ENCODE measurements at places on chromosomes 12 and 14.

GRCh38 chr12:86729739-86730138 is 473.5 kb upstream of the MGAT4C start:
- no peak for DNase-seq

DNA sequence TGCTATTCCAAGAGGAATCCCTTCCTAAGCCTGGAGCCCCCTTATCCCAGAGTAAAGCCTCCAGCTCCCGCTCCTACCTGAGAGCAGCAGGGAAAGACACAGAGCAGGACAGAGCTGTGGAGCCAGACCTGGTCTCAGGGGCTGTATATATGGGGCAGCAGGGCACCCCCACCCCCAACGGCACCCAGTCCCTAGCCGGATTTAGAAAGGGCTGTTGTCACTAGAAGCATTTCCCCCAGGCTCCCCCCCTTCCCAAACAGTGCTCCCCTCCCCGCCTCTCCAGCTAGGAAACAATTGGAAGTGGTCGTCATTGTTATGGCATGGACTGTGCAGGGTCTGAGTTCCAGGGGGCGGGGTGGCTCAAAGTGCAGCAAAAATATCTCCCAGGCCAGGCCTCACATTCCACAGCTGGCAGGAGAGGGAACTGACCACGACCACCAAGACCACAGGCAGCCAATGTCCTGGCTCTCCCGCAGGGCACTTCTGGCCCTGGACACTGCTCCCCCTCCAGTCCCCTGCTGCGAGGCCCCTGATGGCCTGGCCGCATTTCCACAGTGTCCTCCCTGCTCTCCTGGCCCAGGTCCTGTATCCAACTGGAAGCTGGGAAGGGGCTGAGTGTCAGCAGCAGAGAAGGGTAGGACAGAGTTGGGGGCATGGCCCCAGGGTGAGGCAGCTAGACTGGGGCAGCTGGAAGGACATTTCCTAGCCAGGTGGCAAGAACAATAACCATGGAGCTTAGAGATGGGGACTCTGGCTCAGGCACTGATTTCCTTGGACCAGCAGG is at the start of gene MYH7:
TSS of gene MYH7 (minus strand) at position 118 of the 784 bp plus-strand sequence. CDS start 1,928 bp downstream, outside the sequence.
- no peak for DNase-seq

- no peak for DNase-seq
Observed at GRCh38 chr12:113649256-113649830, 177.7 kb upstream of the LHX5 start.

- DNase-seq: no peak
Observed at GRCh38 chr12:94429633-94430032, 30.0 kb downstream of the CEP83 start.

GRCh38 chr12:98719515-98720504 is 74.7 kb downstream of the APAF1 start:
- DNase-seq: no peak

DNA sequence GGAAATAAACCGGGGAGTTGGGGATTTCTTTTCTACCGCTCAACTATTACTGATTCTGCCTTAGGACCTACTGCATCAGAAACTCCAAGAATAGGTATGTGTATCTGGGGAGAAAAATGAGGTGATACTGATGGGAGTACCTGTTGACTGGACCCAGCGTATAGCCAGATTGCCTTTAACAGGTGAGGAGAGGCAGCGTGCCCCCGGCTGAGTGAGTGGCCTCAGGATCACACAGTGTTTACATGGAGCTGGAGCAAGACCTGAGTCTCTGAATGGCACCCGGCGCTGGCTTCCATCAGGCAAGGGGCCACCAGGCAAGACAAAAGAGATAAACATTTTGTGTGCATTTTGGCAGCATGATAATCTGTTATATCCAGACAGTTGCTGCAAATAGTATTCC is 496.2 kb downstream of the EGLN3 start:
- no peak for DNase-seq

DNA sequence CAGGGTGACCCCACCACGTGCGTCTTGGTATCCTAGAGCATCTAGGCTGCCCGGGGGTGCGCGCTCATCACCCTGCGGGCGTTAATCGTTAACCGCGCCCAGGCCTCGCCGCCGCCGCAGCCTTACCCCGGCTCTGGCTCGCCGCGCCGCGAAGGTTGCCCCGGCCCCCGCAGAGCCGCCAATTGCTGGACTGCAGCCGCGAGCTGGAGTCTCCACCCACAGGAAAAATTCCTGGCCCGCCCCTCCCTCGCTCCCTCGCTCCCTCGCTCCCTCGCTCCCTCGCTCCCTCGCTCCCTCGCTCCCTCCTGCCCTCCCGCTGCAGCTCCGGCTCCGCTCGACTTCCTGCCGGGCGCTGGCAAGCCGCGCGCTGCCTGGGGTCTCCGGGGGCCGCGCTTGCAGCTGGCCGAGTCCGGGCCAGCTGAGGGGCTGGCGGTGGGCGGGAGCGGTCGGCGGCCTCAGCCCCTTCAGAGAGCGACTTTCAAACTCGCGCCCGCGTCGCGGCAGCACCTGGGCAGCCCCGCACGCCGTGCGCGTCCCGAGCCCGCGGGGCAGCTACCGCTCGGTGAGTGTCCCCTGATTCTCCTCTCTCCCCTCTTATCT is at the start of gene PLEKHG3:
TSS of gene PLEKHG3 (plus strand) at position 282 of the 600 bp plus-strand sequence. CDS start 23,208 bp downstream, outside the sequence.
- no peak for DNase-seq

DNA sequence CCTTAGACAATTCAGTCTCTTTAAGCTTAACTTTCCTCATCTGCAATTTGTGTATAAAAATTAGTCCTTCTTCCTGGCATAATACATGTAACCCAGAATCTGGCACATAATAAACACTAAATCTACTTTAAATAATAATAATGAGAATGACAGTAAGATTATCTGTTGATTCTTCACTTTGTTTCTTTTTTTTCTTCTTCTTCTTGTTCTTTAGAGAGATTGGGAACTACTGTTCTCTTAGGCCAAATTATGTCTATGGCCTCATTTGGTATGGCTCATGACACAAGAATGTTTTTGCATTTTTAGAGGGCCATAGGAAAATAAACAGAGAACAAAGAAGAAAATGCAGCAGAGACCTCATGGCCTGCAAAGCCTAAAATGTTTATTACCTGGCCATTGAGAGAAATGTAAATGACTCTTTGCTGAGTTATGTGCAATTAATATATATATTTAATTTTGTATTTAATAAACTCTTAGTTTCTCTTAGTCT is 275.8 kb downstream of the SLC6A15 start:
- DNase-seq: no peak

GRCh38 chr12:93094988-93095737 is 166.1 kb upstream of the EEA1 start:
- DNase-seq: no peak

DNA sequence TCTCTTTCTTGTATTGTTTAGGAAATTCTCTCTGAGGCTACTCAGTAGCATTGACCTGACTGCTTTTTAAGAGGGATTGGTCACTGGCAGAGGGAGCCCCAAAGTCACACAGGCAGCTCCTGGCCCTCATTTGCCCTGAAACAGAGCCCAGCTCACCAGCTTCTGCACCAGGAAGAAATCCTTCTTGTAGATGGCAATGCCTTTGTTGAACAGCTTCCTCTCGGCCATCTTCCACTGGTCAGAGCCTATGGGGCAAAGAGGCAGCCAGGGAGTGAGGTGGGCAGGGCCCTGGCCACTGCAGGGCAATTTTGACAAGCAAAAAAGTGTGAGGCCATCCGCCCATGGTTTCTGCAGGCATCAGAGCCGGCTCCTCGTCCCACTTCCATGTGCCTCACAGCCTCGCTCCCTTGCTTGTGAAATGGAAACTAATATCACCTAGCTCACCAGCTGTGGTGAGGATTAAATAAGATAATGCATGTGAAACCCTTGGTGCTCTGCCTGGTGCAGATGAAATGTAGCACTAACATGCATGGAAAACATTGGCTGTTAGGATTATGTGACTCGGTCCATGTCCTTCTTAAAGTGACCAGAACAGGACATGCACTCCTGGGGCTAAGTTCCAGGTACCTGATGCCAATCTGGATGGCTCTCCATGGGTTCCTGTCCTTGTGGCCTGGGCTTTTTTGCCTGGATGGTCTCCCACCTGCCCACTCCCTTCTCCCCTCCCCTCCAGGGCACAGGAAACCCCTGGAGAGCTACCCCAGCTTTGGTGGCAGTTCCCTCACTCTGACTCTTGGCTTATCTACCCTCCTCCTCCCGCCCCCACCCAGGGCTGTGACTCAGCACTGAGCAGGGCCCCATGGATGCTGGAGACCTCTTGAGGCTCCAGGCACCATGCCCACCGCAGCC is 11.2 kb upstream of the PNMA1 start:
- no peak for DNase-seq
